Stimulated activated CD4-positive, alpha-beta T cell treated with anti-CD3 and anti-CD28 coated beads, Interleukin-2, amount 100 ng/mL, for 48 hours (primary cell): ENCODE measurements at places on chromosomes 11 and 22.
A peak's percentile ranks its signal among the peaks of the same experiment; 100 is the strongest.

GRCh38 chr11:128714123-128714522 is 20.3 kb downstream of the FLI1 start:
- DNase-seq: no peak

DNA sequence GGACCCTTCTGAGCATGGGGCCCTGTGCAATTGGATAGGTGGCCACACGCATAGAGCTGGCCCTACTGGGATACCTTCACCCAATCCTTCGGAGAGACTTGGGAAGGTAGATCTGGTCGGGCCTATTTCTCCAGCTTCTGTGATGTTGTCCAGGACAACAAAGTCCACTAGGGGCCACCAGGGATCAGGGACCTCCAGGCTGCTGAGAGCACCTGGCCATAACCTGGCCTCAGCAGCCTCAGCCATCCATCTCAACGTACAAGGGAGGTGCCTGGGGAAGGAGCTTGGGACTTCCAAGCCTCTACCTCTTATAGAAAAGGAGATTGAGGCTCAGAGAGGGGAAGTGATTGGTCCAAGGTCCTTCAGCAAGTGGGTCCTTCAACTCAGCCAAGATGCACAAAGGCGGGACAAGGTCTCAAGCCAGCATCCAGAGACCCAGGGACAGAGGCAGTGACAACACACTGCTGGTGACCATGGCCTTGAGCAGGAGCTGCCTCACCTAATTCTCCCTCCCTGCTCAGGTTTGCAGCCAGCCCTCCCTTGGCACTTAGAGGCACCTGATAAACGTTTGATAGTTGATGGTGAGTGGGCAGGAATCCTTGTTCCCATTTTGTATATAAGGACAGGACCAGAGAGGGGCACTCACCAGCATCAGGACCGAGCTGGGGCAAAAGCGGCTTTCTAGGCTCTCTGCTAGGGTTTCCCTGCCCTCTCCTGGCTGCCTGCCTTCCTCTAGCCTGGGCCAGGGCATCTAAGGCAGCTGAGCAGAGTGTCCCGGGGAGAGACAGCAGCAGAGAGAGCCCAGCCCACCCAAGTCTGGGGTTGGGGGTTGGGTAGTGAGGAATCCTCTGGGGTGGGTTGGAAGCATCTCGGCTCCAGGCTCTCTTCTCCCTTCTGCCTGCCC is 4.5 kb downstream of the RAC2 start:
- DNase-seq: no peak

DNA sequence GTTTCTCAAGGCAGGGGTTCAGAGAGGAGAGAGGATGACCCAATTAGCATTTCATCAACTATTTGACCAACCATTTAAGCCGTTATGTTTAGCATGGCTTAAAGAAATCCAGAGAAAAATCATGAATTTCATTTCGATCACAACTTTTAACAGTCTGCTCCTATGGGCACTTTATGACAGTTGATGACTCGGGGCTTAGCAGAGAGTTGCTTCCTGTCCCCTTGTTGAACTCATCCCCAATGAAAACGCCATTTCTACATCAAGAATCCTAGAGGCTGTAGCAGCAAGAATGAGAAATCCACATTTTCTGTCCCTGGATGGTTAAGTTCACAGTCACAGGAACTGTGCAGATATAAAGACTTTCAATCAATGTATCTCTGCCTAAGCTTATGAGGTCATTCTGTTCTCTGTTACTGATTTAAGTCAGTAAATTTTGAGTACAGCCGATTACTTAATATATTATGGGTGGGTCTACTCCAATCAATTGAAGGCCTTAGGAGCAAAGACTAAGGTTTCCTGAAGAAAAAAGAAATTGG is 81.1 kb downstream of the BDNF start:
- DNase-seq: no peak

GRCh38 chr11:22875869-22876473 is 15.7 kb upstream of the CCDC179 start:
- peak; percentile 60 for DNase-seq

DNA sequence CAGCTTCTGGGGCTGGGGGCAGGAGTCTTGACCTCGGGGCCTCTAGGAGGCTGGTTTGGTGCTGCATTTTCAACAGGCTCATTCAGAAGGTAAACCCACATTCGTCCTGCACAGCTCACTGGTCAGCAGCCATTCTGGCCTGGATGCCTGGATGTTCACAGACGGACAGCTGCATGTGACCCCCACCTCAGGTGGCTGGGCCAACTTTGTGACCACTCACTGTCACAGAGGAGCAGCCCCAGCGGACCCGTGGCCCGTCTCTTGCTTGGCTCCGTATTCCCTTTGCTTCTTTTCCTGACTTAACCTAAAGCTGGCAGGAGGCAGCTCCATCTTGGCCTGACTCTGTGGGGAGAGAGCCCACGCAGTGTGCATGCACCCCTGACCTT is 8.2 kb downstream of the DGCR8 start:
- DNase-seq: no peak

DNA sequence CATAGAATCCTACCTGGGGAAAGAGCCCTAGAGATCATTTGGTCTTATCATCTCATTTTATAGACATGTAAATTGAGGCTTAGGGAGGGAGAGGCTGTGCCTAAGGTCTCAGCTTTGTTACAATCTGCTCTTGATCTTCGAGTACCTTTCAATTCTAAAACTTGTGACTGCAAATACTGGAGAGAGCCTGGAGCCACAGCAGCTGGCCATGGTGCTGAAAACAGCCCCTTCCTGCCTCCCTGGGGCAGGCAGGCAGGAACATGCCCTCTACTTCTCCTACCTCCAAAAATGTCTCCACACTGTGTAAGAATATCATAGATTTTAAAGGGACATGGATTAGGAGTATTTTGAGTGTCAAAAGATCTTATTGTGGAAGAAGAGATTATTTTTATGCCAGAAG is 52.2 kb downstream of the C22orf42 start:
- DNase-seq: peak; percentile 15

- no peak for DNase-seq
Measured at GRCh38 chr22:16827506-16827905, 2.3 kb upstream of the XKR3 start.

DNA sequence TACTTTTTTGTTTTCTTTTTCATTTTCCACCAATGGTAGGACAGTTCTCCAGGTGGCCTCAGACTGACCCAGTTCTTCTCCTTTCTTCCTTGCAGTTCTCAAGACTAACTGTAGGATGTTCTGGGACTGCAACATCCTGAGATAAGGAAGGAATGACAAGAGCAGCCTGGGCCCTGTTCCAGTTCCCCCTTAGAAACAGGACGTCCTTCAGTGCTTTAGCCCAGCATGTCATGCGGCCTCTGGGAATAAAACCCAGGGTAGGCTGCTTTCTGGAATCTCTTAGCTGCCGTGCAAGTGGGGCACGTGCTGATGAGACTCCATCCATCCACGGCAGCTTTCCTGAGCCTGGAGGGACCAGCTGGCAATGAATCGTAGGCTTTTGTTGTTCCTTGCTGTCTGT is 24.0 kb upstream of the CADM1 start:
- no peak for DNase-seq

- DNase-seq: no peak
Measured at GRCh38 chr11:85955531-85955930, 100.3 kb downstream of the CCDC83 start.

GRCh38 chr11:1647901-1648652 is 18.5 kb downstream of the KRTAP5-5 start:
- DNase-seq: no peak

DNA sequence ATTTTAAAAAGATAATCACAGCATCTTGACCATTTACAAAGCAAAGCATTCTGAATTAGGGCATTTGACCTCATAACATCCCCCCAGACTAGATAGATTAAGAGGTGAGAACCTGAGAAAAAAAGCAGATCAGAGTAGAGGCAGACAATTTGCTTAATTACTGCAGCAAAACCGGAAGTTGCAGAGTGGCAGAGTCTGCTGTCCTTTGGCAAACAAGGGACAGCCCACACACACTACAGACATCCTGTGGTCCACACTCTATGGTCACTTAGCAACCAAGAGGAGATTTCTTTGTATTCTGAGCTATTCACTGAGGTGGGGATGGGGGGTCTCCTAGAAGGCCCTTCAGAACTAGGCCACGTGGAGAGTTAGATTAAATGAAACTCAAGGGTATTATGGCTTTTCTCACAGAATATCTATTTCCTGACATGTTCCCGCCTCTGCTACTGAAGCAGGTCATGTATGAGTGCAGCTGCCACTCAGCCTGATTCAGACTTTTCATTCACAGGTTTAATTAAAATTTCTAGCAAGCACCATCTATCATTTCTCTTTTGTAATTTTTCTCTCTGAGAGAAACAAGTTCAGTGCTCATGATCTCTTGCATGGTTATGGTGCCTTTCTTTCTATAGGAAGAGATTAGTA is 48.5 kb downstream of the SVIP start:
- no peak for DNase-seq
